Endothelial cell (in vitro differentiated cells): ENCODE measurements at places on chromosomes 3 and 15.

DNA sequence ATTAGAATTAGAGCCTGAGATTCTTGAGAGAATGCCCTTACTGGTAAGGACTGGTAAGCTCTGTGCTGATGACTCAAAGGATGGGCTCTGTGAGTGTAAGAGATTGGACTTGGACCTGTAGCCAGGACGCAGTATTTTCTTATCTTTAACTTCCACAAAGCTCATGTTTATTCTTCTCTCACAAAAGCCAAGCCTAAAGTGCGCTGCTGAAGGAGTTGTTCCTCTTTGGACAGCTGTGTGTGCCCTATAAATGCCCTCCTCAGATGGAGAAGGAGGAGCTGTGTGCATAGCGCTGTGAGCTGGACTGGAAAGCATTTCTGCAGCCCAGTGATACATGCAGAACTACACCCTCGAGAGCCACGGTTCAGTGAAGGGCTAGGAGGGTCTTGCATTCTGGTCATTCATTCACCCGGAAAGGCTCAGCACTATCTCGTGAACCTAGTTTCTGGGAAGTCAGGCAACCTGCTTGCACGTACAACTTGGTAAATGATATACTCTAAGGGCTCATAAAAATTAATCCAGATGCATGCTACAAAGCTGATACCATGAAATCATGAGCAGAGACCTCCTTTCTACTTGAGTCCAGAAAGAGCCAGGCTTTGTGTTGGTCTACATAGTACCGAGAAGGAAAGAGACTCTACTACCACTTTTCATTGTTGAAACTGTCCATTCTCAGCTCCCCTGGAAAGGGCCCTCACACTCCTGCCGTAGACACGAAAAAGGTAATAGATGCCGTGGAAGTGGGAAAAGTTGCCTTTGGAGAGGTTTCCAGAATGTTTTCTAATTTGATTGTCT is 103.0 kb upstream of the TBL1XR1 start:
- DNase-seq, result no peak

GRCh38 chr15:31752905-31753304 is 277.4 kb upstream of the CHRNA7 start:
- DNase-seq, result no peak

- peak; percentile 24 for DNase-seq
Measured at GRCh38 chr3:15241341-15241740, 35.3 kb downstream of the CAPN7 start.

GRCh38 chr3:45414823-45415222 is 26.4 kb downstream of the LARS2 start:
- no peak for DNase-seq

- no peak for DNase-seq
Measured at GRCh38 chr3:182486463-182486862, 306.8 kb upstream of the ATP11B start.

GRCh38 chr3:24400015-24400414 is 94.6 kb downstream of the THRB start:
- no peak for DNase-seq

GRCh38 chr3:101635954-101636798 is 40.8 kb downstream of the ZBTB11 start:
- peak; percentile 81 for DNase-seq

DNA sequence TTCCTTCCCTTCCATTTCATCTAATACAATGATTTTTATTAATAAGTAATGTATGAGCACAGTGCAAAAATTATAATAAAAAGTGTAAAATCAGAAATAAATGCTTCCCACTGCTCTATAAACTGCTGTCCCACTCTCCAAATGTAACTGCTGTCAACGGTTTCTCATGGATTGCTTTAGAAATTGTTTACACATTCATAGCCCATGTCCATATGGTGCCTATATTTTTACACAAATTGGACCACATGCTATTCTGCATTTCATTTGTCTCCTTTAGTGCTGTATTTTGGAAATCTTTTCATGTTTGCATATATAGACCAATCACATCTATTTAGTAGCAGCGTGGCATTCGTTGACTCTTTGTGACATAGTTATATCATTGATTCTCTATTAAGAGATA is 164.7 kb upstream of the SLCO3A1 start:
- no peak for DNase-seq
